Diencephalon (tissue), 1 donor: ENCODE measurements at places on chromosomes 4 and X. TPM values are rescaled to one million over a fixed set of nuclear protein-coding genes. Genes with fewer than 3 reads are reported as not detected.

Gene CXorf49B
- total RNA-seq: not detected

Gene TRIML2
- total RNA-seq: not detected

Gene XAGE1A
- not detected for total RNA-seq

Gene GAGE12F
- total RNA-seq: not detected

Gene CFAP299
- total RNA-seq: 4.2 TPM

Gene DCAF12L2
- total RNA-seq: 7.6 TPM

Gene ODAM
- total RNA-seq: not detected

Gene DIAPH2
- 16.4 TPM for total RNA-seq

Gene TIMM17B
- 30.0 TPM for total RNA-seq

Gene XK
- 11.3 TPM for total RNA-seq

Gene CSN1S1
- total RNA-seq: not detected

Gene UXT
- 42.7 TPM for total RNA-seq

Gene CLDN2
- total RNA-seq: 0.69 TPM

Gene MND1
- 9.5 TPM for total RNA-seq

Gene NAP1L2
- total RNA-seq: 65.3 TPM

Gene GLA
- 12.2 TPM for total RNA-seq

Gene KLHL13
- total RNA-seq: 209 TPM

Gene TCEAL2
- total RNA-seq: 41.8 TPM

Gene NPNT
- 31.6 TPM for total RNA-seq

Gene PPP1R2C
- total RNA-seq: not detected

Gene TMSB15A
- 97.8 TPM for total RNA-seq

Gene HTR2C
- total RNA-seq: 27.9 TPM

Gene STARD8
- total RNA-seq: 3.2 TPM

Gene CPLX1
- total RNA-seq: 3.5 TPM

Gene SPATA4
- total RNA-seq: 2.3 TPM

Gene GPRASP3
- 67.8 TPM for total RNA-seq

Gene SAT1
- total RNA-seq: 64.8 TPM

Gene MTNR1A
- 2.8 TPM for total RNA-seq

Gene CCSER1
- total RNA-seq: 155 TPM

Gene LGI2
- 12.5 TPM for total RNA-seq

Gene PLAC8
- total RNA-seq: 2.1 TPM

Gene KANTR
- 34.4 TPM for total RNA-seq

Gene SMR3B
- not detected for total RNA-seq

Gene MAGEB10
- not detected for total RNA-seq

Gene CFP
- total RNA-seq: 1.4 TPM

Gene MAGEB2
- not detected for total RNA-seq

Gene FRMPD4
- 14.3 TPM for total RNA-seq

Gene OPHN1
- 42.9 TPM for total RNA-seq

Gene GYPE
- total RNA-seq: 0.23 TPM

Gene DKK2
- total RNA-seq: 5.8 TPM

Gene LPAR4
- 6.0 TPM for total RNA-seq
